ENCODE measurements at places on chromosomes 4 and X.

DNA sequence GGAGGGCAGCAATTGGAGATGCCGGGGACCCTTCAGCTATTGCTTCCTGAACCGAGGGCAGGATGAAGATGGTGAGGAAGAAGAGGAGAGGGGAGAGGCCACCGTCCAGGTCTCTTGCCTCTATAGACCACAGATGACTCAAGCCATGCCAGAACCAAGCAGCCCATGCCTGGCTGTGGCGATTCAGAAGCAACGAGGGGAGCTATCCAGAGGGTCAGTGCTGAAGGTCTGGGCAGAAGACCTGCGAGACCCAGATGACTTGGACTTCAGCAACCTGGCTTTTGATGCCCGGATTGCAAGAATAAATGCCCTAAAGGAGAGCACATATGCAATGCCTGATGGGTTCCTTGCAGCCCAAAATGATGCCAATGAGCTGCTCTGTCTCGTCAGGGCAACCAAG lies 70.2 kb upstream of the PRPS2 start:
- DNase-seq: no peak

- no peak for DNase-seq
Measured at GRCh38 chr4:161320377-161320776, 843.4 kb downstream of the FSTL5 start.

- no peak for DNase-seq
Measured at GRCh38 chrX:45381841-45382240, 181.2 kb upstream of the DIPK2B start.

DNA sequence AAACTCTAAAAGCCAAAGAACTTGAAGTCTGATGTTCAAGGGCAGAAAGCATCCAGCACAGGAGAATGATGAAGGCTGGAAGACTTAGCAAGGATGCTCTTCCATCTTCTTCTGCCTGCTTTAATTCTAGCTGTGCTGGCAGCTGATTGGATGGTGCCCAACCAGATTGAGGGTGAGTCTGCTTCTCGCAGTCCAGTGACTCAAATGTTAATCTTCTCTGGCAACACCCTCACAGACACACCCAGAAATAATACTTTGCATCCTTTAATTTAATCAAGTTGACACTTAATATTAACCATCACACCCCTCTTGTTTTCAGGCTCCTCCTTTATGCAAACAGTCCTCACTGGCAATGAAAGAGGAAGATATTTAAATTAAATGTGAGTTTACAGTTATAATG lies 321.7 kb downstream of the TEX13C start:
- DNase-seq: no peak

DNA sequence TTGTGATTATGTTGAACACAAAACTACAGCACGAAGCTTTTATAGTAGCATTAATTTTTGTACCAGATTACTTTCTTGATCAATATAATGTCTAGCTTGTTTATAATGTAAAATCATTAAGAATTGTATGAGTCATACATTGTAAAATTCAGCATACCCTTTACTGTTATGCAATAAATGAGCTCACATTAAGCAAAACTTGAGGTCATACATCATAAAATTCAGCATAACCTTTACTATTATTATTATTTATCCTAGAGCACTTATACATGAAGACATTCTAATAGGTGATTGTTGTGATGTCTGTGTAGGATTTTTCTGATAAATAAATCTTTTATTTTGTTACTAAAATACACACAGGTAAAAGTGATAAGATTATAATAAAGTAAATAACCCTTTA lies 49.4 kb downstream of the DTHD1 start:
- no peak for DNase-seq

- no peak for DNase-seq
Measured at GRCh38 chr4:137198791-137199190, 333.5 kb downstream of the PCDH18 start.

DNA sequence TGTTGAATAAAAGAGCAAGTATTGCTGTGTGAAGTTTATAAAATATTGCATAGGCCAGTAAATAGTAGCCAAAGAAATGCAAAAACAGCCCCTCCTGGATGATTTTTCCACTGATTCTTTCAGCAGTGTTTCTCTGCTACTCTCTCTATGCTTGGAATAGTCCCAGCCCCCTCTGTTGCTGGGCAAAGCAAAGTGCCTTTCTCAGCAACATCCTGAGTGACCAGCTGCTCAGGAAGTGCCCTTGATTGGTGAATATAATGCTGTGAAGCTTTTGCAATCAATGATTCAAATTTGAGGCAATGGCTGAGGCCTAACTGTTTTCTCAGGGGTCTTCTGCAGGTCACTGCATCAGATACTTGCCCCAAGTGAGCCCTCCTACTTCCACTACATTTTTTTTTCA lies 656.7 kb downstream of the ZNF674 start:
- DNase-seq: no peak

GRCh38 chr4:6869944-6870343 lies 39.7 kb upstream of the TBC1D14 start:
- no peak for DNase-seq

DNA sequence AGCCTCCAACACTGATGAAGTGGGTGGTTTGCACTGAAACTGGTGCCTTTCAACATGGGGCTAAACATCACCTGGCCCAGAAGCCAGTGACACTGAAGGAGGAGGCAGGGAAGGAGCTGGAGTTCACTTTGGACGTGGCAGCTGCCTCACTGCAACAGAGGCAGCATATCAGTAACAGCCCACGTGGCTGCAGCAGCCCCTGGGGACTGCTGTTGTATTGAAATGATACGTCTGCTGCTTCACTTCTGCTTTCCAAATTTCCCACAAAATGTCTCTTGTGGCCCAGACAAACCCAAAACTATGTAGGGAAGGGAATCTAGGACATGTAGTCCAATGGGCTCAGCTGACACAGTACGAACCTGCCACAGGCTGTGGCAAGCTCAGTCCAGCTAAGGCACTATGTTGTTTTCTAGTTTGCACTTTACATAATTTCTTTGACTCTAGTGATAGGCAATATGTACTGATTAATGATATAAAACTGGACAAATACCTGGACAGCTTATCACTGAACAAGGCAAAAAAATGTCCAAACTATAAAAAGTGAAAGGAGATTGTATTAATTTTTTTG lies 84.7 kb upstream of the RAPGEF2 start:
- DNase-seq: no peak

DNA sequence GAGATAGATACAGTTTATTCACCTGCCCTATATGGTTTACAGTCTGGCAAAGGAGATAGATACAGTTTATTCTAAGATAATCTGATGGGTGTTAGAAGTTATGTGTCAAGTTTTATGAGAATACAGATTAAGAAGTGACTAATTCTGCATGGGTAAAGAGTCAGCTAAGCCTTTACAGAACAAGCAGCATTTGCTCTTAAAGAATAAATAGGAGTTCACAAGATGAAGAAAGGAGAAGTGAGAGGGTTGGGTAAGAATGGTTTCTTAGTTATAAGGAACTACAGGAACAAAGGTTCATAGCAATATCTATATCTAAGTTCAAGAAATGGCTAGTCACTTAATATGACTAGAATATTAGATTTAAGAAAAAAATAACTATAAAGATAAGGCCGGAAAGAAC lies 47.6 kb downstream of the THOC2 start:
- DNase-seq: no peak

DNA sequence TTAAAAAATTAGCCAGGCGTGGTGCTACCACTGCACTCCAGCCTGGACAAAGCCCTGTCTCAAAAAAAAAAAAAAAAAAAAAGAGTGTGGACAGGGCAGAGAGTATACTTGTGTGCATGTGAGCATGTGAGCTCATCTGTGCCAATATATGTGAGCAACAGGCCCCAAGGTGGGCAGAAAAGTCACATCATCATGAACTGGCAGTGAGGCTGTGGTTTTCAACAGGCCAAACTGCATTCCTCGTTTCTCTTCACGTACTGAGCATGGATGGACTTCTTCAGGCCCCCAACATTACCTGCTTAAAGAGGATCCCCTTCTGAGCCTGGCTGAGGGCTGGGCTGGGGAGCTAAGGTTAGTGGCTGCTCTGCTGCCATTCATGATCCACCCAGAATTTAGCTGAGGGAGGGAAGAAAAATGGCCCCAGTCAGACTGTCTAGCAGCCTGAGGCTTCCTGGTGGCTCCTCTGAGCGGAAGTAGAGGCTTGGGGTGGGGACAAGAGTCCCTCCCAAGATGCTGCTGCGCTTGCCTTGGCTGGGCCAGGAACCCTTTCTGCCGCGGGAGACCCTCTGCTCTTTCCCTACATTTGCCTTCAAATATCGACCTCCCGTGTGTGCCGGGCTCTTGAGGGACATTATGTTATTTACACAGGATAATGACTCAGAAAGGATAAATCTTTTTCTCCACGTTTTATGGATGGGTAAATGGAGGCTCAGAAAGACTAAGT lies 55.0 kb downstream of the DIPK2B start:
- DNase-seq: no peak

DNA sequence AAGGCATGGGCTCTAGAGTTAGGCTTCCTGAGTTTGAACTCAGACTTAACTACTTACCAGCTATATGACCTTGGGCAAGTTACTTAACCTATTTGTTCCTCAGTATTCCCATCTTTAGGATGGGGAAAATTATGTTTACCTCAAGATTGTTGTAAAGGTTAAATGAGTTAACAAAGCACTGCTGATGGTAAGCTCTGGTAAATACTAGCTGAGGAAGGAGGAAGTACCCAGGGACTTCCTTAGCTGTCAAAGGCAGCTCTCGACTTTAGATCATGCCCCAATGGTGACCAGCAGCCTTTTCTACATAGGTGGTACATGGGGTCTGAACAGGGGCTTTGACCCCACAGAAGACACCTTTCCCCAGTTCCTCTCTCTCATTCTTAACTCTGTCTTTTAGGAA lies 20.1 kb downstream of the ATP7A start:
- DNase-seq: no peak

- DNase-seq: no peak
Measured at GRCh38 chr4:42489095-42489494, 91.8 kb downstream of the SHISA3 start.

- no peak for DNase-seq
Measured at GRCh38 chrX:7086384-7086783, 61.1 kb upstream of the STS start.

Measured in midbrain (tissue), 1 donor.